Esophagus squamous epithelium (tissue), 5 donors: ENCODE measurements at places on chromosomes 2 and 18.

GRCh38 chr2:201057715-201058248 is 13.7 kb downstream of the HYCC2 start:
- no peak for DNase-seq

- no peak for DNase-seq
These were observed 4.9 kb downstream of the HOXD3 start for GRCh38 chr2:176161825-176162626.

- no peak for DNase-seq
These were observed 871 bp upstream of the ALS2 start for GRCh38 chr2:201781557-201782051.

GRCh38 chr2:64024259-64024949 is 5.2 kb upstream of the VPS54 start:
- DNase-seq, result no peak
